ENCODE measurements at places on chromosomes 11 and 22. TPM values are rescaled to one million over a fixed set of nuclear protein-coding genes. Genes with fewer than 3 reads are reported as not detected.

Gene MMP1
- total RNA-seq = 681 TPM

Gene WBP2NL
- not detected for total RNA-seq

Gene HBD
- total RNA-seq = not detected

Gene CSNK2A3
- total RNA-seq = 2.9 TPM

Gene KCNQ1
- not detected for total RNA-seq

Gene SEPTIN3
- total RNA-seq = not detected

Gene CHRNA10
- total RNA-seq = 1.6 TPM

Gene ZMAT5
- 20.6 TPM for total RNA-seq

Gene LRRC10B
- total RNA-seq = not detected

Gene OR56A1
- total RNA-seq = not detected

Gene OSM
- total RNA-seq = not detected

Gene MCHR1
- 0.37 TPM for total RNA-seq

Gene BEST1
- total RNA-seq = 4.8 TPM

Gene RIMBP3C
- total RNA-seq = 0.39 TPM

Gene FAM180B
- not detected for total RNA-seq

Gene OTUB1
- total RNA-seq = 46.3 TPM

Gene DERL3
- 0.37 TPM for total RNA-seq

Gene APOBEC3G
- 10.4 TPM for total RNA-seq

Gene FGF3
- not detected for total RNA-seq

Gene GLB1L3
- total RNA-seq = not detected

Gene SLC6A5
- total RNA-seq = not detected

Gene MS4A6E
- not detected for total RNA-seq

Gene NNMT
- total RNA-seq = 193 TPM

Gene CSF2RB
- total RNA-seq = not detected

Gene OR4S2
- total RNA-seq = not detected

Gene XRCC6
- 272 TPM for total RNA-seq

Gene FIBIN
- 12.5 TPM for total RNA-seq

Gene KCTD21
- total RNA-seq = 9.2 TPM

Gene MPEG1
- under 0.01 TPM for total RNA-seq

Gene OR51I1
- total RNA-seq = not detected

Gene SCGB1D2
- not detected for total RNA-seq

Gene GGTLC3
- total RNA-seq = not detected

Gene C1QTNF4
- total RNA-seq = under 0.01 TPM

Gene MLC1
- not detected for total RNA-seq

Gene BAIAP2L2
- 4.1 TPM for total RNA-seq

Gene CCDC87
- total RNA-seq = 0.37 TPM

Gene SYT9
- not detected for total RNA-seq

Gene SLN
- not detected for total RNA-seq

Gene SYT7
- 7.4 TPM for total RNA-seq

Gene IRAG1
- total RNA-seq = 0.37 TPM

Gene TPST2
- total RNA-seq = 19.8 TPM

Gene MS4A3
- not detected for total RNA-seq

Measured in subcutaneous preadipocyte (primary cell).